Cortex of kidney (tissue), 1 donor: ENCODE measurements at places on chromosomes 1 and 21.

GRCh38 chr1:116374353-116375147 is 1.5 kb downstream of the ATP1A1 start:
- no peak for DNase-seq

DNA sequence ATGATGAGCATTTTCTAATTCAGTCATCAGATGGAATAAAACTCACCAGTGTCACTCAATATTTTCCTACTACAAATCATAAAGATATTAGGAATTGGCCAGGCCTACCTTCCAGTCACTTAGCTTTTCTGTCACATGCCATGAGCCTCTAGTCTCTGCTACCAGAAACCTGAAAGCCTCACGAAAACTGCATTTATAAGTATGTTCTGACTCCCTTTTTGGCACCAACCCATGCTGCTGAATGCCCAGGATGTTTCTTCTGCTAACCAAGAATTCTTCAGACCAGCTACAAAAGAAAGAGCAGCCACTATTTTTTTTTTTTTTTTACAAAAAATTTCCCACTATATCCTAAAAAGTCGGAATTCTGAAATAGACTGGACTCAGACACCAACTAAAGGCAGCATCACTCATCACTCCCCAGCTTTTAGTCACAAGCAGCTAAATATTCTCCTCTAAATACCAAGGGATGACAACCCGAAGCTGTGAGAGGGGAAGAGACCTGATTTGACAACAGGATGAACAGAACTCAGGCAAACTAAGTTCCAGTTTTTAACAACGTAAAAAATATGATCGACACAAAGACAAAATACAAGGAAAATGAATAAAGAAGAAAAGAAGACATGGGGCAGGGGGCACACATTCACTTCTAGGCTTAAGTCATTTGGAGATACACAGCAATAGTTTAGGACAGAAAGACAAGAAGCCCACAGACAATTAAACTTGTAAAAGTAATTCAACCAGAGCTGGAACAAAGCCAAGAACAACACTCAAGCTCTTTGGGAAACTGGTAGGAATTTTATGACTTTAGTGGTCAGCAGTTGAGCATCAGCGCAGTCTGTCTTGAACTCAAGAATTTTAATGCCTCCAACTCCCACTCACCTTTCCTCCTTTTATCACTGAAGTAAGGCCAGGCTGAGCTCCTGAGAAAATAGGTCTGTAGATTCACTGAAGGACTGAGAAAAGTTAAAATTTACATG is 1.7 kb downstream of the DCAF8 start:
- no peak for DNase-seq

- DNase-seq = no peak
Observed at GRCh38 chr21:20720623-20721022, 277.6 kb upstream of the NCAM2 start.

DNA sequence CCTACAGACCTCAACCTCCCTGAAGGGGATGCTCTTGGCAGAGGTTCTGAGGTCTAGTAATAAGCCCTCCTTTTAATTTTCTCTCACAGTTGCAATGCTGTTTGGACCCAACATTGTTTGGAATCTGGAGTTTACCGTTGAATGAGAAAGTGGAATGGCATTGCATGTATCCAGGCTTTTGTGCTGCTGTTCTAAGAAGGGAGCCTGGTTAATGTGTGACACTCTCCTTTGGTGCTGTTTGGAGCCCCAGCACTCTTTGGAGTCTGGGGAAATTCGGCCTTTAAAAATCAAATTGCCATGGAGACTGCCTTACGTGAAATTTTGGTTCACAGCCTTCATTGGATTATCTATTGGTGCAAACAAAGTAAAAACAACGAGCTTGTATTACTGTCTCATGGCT is 23.7 kb upstream of the TMEM61 start:
- no peak for DNase-seq
